ENCODE measurements at places on chromosomes 12 and 14.

- DNase-seq = no peak
Observed at GRCh38 chr12:118959985-118960560, 21.3 kb upstream of the SRRM4 start.

GRCh38 chr12:95337146-95337545 is 119.5 kb downstream of the VEZT start:
- DNase-seq = no peak

GRCh38 chr12:29731591-29731990 is 52.2 kb downstream of the TMTC1 start:
- DNase-seq = no peak

- DNase-seq = no peak
Observed at GRCh38 chr12:26273811-26274210, 78.4 kb downstream of the SSPN start.

DNA sequence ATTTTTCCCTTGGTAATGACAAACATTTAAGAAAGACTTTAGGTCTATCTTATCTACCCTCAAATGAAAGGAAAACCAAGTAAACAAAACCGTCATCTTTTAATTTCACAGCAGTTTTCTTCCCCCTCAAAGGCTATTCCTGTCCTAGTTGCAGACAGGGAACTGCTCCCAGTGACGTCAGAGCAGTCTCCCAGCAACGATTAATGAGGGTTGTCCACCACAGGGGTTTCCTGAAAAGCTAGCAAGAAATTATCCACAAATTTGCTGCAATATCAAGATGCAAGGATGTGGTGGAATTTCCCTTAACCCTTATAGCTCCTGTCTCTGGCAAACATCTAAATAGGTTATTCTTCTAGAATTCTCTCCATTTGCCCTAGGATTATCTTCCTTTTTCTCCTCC is 89.1 kb upstream of the STAC3 start:
- DNase-seq = no peak

DNA sequence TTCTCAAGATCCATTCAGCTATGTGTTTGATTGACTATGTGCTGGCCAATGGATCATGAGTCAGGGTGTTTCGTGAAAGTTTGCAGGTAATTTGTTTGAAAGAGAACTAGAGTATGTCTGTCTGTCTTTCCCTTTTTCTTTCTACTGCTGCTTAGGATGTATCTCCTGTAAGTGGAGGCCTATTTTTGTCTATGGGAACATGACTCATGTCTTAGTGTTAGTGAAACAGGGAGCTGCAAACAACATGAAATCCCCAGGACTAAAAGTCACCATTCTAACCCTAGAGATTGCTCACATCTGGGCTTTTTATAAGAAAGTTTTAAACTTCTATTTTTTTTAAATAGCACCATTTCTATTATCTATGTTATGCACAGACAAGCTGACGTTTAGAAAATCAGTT is 333.0 kb downstream of the CCER1 start:
- DNase-seq = no peak

- peak; percentile 15 for DNase-seq
Observed at GRCh38 chr12:20629414-20630156, 65.5 kb upstream of the SLCO1C1 start.

- DNase-seq = no peak
Observed at GRCh38 chr12:47980197-47980596, 16.8 kb downstream of the TMEM106C start.

DNA sequence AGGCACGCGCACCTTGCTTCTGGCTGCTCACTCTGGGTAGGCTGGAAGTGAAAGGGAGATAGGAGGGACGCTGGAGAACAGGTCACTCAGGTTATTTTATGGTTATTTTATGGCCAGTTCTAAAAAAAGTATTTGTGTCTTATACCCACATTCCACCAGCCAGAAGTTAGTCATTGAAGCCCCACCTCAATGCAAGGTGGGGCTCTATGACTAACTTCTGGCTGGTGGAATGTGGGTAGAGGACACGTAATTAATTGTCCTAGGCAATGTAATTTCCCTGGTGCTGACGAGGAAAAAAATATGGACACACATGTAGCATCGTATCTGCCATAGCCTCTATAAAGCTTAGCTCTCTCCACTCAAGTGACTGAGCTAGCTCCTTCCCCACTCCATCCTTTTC is 104.9 kb downstream of the PDZRN4 start:
- DNase-seq = no peak

DNA sequence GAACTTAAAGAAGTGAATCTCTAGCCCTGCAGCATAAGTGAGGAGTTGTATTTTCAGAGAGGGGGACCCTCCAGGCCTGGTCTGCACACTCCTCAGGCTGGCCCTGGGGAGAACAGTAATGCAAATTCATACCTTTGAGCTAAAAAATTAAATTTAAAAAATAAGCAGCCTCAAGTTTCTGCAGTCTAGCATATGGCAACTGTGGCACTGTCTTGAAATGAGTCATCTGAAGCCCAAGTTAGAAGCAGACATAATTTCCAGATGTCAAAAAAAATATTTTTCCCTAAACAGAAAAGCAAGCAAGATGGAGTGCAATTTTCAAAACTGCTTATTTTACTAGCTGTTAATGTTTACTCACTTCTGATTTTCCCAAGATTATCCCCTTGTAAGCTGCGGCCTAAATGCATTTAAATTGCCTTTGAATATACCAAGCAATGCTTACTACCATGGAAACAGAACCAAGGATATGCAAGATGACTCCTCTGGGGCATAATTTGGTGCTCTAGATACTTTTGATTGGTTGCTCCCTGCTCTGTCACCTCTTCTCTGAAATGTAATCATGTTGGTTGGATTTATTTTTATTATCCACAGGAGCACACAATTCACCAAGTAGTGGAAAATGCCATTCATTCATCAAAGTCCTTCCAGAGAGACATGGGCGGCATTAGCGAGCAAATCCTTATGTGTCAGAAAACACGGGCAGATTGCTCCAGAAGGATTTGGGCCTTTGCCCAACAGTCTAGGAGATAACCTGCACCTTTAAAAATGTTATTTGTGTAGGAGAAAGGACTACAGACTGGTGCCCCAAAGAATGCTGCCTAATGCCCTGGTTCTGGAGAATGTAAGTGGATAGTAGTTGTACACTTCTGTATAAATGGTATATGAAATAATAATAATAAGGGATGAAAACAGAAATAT is 25.0 kb upstream of the DHRS7 start:
- no peak for DNase-seq

- DNase-seq = no peak
Observed at GRCh38 chr12:19482036-19482435, 42.7 kb downstream of the AEBP2 start.

GRCh38 chr14:105486974-105487448 is 325 bp downstream of the CRIP1 start:
- no peak for DNase-seq

DNA sequence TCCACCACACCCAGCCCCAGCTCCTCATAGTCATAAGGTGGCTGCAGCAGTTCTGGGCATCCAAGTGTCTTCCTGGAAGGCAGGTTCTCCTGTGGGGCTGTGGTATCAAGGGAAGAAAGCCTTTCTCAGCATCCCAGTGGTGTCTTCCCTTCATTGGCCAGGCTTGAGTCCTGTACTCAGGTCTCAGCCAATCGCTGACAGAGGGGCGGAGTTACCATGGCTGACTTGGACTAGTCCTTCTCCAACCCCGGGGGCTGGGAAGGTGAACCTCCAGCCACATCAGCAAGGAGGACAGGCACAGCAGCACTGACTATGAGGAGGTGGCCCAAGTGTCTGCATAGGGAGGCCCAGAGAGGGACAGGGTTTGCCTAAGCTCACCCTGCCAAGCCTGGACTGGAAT is 64.0 kb upstream of the SLC24A4 start:
- peak; percentile 41 for DNase-seq
